ENCODE measurements at places on chromosomes 12 and 14.

GRCh38 chr14:87185961-87186560 lies 806.9 kb downstream of the GALC start:
- DNase-seq, result no peak

DNA sequence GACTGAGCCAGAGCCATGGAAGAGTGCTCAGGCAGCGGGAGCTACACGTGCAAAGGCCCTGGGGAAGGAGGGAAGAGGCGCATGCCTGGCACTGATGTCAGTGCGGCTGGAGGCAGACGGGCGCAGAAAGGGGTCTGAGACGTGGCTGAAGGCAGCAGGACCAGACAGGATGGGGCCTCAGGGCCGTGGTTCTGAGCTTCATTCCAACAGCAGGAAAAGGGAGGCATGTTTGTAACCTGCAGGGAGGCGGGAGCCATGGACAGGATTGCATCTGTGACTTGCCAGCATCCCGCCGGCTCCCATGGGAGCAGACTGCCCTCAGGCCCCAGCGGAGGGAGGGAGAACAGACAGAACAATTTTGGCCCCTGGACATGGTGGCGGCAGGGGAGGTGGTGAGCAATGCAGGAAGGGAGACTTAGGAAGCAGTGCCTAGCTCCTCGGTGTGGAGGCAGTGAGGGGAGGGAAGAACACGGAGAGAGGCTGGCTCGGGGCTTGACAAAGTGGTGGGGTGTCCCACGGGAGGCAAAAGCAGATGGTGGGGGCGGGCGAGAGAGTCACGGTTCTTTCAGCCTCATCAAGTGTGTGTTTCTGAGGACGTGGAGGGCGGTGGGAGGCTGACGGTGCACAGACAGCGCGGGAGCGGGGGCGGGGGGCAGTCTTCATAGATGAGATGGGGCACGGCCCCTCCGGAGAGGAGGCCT lies 33.3 kb upstream of the INF2 start:
- DNase-seq, result no peak

DNA sequence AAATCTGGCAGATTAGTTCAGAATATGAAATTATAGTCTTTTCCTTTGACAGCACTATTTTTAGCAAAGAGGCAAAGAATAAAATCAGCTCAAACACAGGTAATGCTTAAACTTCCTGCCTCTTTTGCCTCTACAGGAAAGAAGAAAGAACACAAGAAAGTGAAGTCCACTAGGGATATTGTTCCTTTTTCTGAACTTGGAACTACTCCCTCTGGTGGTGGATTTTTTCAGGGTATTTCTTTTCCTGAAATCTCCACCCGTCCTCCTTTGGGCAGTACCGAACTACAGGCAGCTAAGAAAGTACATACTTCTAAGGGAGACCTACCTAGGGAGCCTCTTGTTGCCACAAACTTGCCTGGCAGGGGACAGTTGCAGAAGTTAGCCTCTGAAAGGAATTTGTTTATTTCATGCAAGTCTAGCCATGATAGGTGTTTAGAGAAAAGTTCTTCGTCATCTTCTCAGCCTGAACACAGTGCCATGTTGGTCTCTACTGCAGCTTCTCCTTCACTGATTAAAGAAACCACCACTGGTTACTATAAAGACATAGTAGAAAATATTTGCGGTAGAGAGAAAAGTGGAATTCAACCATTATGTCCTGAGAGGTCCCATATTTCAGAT lies 17.4 kb downstream of the TMPO start:
- DNase-seq, result no peak

DNA sequence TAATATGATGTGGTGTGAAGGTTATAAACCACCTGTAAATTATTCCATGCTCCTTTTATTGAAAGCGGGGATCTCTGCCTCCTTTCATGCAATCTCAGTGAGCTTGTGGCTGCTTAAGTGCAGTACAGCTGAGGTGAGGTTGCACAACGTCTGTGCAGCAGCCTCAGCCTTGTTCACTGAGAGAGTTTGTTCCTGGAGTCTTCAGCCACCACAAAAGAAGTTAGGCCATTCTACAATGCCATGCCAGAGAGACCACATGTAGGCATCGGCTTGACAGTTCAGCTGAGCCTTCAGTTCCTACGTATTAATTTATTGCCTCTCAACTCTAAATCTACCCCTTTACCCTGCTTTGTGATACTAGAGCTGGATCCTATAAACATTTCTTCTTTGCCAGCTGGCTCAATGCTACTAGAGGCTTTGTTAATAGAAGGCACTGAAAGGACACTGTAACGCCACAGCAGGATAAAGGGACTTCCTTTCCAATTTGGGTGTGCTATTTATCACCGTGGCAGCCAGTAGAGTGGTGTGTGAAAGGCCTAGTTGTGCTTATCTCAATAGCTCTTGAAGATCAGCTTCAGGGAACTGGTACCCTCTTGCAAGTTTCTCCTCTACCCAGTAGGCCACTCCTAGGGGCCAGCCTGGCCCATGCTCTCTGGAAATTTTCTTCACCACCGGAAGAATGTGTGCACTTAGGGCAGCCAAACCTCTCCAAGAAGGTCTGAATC lies 337.7 kb downstream of the IPO8 start:
- DNase-seq, result no peak

- no peak for DNase-seq
Measured at GRCh38 chr12:131795690-131796410, 32.3 kb upstream of the MMP17 start.

- no peak for DNase-seq
Measured at GRCh38 chr12:124371366-124371765, 76.5 kb downstream of the RFLNA start.

DNA sequence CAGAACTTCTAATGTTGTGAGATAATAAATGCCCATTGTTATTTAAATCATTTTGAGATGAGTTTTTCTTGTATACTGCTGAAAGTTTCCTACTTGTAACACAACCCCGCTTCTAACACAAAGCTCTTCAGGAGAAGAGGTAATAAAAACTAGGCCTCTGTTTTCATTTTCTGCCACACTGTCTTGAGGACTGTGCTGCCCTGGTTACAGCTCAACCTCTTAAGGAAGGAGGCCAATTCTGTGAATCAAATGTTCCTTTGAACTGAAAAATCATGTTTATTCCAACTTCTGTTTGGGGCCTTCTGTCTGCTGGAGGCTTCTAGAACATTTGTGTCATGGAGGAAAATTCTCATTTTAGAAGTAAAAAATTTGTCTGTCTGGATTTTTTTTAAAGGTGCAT lies 100.3 kb downstream of the LRIG3 start:
- no peak for DNase-seq

DNA sequence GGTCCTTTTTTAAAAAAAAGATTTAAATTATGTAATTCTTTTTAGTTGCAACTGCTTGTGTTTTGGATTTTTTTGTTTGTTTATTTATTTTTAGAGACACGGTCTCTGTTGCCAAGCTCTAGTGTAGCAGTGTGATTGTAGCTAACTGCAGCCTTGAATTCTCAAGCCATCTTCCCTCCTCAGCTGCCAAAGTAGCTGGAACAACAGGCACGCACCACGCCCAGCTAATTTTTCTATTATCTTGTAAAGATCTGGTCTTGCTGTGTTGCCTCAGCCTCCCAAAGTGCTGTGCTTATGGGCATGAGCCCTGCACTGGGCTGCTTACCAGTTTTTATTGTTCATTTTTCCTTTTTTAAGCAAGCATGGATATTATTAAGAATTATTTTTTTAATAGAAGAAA lies 10.6 kb upstream of the ART4 start:
- DNase-seq, result no peak

DNA sequence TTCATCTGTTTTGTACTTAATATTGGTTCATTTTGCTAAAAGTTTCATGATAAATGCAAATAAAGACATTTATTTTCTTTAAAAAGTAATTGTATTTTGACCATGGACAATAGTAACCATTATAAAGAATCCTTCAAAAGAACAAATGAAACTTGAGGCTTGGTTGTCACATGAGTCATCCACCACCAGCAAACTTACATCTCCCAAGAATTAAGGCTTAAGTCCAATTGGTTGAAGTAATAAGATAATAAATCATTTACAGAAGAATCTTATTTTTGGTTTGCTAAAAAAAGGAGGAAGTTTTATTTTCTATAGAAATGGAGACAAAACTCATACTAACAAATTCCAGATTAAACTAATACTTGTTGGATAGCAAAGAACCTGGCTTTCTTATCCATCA lies 84.8 kb upstream of the KITLG start:
- DNase-seq, result no peak

- DNase-seq, result no peak
Measured at GRCh38 chr12:110869026-110869425, 22.2 kb downstream of the CCDC63 start.

- DNase-seq, result no peak
Measured at GRCh38 chr12:25652371-25652770, 99.3 kb upstream of the LMNTD1 start.

DNA sequence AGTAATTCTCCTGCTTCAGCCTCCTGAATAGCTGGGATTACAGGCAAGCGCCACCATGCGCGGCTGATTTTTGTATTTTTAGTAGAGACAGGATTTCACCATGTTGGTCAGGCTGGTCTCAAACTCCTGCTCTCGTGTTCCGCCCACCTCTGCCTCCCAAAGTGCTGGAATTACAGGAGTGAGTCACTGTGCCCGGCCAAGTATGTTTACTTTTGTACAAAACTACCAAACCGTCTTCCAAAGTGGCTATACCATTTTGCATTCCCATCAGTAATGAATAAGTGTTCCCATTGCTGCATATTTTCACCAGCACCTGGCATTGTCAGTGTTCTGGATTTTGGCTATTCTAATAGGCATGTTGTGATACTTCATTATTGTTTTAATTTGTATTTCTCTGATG lies 8.4 kb upstream of the KRT6A start:
- DNase-seq, result no peak

DNA sequence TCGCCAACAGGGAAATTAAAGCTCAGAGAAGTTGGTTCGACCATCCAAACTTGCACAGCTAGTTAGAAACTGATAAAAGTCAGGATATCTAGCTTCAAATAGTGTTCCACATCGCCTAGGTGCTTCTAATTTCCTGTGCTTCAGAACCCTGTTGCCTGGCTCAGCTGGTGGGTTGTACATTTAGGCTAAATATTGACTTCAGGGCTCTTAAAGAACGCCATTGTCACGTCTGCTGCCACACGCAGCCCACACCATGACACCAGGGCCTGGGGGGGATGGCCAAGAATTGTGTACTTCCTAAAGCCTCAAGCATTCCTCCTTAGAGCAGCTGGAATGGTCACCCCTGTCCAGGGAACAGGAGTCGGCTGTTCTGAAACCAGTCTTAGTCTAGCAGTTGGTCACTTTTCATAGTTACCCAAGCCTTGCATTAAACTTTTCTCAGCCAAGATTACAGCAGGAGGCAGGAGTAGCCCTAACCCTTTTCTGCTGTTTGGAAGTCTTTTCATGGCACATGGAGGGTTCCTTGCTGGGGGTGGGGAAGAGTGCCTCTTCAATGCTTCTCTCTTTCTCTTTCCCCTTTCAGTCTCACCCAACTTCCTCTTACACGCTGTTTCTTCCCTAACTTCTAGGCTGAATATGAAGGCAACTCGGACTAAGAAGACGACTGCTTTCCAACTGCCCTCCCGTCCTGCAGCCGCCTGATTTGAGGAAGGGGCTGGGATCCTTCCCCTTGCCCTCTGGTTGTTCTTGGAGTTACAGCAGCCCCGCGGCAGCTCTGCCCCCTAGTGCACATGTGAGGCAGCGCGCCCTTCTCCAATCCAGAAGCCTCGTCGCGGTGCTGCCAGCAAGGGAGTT lies 17.1 kb downstream of the FOS start:
- peak; percentile 80 for DNase-seq

DNA sequence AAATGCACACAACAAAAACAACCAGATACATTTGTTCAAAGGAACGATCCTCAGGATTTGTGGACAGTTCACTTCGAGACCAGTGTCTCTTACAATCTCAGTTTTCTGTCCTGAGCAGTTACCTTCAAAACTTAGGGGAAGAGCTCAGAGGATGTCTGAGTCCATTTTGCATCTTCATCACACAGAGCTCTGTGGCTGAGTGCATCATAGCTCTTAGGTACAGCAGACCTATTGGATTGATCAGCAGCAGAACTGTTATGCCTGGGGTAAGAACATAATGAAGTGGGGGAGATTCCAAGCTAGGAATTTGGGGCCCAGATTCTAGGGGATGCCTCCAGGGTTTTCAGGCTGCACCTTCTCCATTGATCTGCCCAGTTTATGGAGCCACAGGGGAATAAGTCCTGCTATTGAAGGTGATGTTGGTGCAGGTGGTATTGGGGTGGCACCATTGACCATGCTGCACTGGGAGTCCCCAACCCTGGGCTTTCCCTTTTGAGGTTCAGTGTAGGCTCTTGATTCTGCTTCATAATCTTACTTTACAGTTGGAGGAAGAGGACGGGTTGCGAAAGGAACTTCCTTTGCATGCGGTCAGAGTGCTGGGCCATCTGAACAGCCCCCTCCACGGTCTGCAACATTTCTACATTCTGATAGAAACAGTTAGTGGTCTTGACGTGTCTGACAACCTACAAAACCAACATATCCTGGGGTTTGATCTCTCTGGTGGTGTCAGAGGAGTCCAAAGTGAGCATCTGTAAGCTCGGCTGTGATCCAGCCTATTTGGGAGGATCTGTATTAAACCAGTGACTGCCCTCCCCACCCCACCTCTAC lies 112.8 kb downstream of the CHST11 start:
- DNase-seq, result no peak
